Stimulated activated effector memory CD8-positive, alpha-beta T cell treated with anti-CD3 and anti-CD28 coated beads, Interleukin-12 subunit alpha, Interleukin-12 subunit beta, amount 100 ng/mL, for 72 hours (primary cell): ENCODE measurements at places on chromosomes 12 and 14.

DNA sequence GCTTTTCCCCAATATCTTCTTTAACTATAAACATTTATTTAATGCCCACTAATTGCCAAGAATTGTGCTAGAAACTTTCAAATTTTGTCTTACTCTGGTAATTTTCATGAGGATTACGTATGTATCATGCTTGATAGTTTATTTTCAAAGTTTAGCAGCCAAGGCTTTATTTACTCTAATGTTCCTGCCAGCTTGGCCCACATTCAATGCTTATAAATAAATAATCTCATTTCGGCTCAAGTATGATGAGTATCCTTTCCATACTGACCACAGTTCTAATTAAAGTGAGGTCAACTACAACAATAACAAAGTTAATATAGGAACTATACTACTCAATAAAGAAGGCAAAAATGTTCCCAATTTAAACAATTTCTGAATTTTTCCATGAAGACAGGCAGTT is 259.2 kb downstream of the MED13L start:
- DNase-seq: no peak

DNA sequence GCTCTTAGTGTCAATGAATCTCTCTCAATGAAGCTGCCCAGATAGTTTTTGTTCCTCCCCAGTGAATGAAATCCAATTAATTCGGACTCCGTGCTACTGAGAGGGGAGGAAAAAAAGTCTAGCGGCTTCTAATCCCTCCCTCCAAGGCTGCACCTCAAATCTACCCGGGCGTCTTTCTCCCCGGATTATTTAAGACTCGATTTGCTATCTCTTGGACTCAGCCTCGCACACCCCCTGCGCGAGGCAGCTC is 134 bp downstream of the DUSP6 start:
- DNase-seq: no peak

- no peak for DNase-seq
Measured at GRCh38 chr12:74317078-74317601, 220.5 kb upstream of the ATXN7L3B start.

- DNase-seq: no peak
Measured at GRCh38 chr14:100439781-100440180, 116.6 kb downstream of the SLC25A47 start.

- DNase-seq: no peak
Measured at GRCh38 chr14:105665951-105666277, 139.5 kb downstream of the TMEM121 start.

DNA sequence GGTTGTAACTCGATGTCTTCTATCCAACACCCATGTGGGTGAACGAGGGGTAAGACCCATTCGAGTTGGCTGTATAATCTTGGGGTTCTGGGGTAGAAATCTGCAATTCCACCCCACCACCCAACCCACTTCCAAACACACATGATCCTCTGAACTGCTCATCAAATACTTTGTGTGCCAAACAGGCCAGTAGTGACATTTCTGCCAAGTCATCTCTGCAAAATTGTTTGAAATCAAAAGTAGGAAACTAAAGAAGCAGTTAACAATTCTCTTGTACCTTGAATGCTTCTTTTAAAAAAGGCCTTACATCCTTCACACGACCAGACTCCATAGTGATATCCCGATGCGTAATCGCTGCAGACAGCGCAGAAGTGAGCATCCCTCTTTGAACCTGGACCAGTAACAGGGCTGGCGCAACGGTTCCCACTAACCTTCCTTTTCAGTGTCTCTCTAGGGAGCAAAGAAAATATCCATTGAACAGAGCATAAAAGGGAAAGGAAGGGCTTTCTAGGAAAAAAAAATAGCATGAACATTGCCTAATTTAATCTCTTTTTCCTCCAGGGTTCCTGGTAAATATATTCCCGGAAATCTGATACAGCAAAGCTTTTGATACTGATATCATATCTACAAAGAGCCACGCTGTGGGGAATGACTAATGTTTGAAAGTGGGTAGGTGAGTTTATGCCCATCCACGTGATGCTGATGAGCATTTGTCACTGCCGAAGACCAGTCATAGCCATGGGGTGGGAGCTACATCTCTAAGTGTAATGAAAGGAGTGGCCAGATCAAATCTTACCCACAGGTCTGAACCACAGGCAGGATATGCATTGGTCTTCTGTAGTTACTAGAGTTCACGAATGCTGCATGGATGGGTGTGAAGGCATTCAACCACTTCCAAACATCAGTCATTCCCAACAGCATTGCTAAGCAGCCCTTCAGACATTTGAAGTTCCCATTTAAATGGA is 14.2 kb downstream of the ESR2 start:
- DNase-seq: no peak

DNA sequence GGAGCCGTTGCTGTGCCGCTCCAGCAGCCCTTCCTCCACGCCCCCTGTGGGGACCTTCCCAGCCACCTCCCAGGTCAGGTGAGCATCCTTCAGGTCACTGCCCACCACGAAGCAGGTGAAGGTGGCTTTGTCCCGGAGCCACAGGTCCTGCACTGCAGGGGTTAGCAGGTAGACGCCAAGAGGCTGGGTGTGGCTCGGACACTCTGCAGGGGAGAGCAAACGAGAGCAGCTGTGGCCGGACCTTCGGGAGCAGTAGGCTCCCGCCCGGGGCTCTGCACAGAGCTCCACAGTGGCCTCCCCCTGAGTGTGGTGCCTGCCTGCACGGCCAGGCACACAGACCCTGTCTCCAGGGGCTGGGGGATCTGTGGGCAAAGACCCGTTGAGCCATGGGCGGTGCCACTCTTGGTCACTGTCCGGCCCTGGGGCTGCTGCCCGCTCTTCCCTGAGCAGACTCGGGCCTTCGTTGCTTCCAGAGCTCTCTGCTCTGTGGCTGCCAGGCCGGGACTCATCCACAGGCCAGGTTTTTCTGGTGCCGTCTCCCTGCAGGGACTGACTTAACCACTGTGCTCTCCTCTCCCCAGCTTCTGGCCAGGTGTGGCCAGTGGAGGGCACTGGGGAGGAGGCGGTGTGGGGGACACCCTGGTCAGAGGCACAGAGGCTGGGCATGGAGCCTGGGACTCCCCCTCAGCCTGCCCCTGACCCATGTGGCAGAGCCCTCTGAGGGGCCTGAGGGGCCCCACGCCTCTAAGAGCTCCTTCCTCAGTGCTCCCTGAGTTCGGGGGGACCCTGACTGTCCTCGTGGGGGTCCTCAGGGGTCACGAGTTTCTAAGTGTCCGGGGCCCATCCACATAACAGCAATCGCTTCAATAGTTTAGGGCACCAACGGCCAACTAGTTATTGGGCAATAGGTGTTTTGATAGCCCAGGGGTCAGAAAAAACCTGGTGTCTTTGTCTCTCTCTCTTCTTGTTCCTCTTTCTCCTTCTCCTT is 314.9 kb downstream of the TMEM121 start:
- no peak for DNase-seq

GRCh38 chr12:848882-849527 is 96.6 kb downstream of the WNK1 start:
- no peak for DNase-seq

DNA sequence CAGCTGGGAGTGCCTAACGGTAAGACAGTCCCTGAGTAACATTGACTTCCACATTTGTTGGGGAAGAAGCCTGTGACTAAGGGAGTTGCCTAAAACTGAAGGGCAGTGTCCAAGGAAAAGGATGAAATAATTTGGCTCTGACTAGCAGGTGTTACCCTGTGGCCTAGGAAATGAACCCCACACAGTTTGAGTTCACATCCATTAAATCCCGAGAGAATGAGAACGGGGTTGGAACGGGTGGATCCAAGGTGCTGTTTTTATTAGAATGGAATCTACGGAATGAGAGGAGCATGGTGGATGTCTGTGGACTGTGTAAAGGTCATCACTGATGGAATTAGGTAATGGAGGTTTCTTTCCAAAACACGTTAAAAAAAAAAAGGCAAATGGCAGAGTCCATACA is 324.0 kb downstream of the MED13L start:
- no peak for DNase-seq

DNA sequence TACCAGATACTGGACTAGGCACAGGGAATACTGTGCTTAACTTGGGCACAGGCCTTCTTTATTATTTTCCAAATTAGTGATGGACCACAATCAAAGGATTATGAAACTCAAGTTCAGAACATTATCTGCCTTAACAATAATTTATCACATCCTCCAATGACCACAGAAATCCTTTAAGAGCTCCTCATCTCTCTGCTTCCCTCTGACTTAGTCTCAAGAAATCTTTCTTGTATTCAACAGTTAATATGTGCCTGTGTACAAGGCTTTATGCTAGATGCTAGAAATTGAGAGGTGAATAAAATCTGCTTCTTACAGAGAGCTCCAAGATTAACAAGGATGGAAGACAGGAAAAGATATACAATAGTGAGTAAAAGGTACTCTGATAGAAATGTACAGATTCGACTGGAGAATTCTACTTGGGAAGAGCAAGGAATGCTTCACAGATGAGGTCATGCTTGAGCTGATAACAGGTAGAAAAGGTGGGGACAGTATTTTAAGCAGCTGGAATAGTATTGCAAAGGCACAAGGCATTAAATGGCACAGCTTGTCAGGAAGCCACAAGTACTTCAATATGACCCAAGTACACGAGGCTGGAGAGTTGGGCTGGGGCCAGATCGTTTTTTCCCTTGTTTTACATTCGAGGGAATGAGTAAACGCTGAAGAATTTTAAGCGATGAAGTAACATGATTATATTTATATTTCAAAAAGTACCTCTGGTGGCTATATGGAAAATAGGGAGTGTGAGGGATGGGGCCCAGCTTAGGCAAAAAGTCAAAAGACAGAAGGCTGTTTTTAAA is 55.1 kb upstream of the ARID2 start:
- DNase-seq: no peak

GRCh38 chr14:102187568-102188001 is 47.9 kb downstream of the WDR20 start:
- DNase-seq: no peak

DNA sequence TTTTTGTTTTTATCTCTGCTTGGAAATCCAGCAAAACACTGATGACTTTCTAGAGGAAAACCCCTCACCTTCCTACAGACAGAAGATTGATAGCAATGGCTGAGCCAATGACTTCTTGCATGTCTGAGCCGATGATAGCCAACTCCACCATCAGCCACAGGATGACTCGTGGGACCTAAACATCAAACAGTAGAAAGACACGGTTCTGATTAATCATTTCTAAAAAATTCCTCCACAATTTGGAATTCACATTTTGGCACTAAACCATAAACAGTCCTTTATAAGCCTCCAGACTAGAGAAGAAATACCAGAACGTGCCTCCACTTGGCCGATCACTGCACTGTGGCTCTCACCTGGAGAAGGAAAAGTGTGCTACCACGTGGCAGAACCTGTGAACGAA is 25.9 kb downstream of the SLC11A2 start:
- no peak for DNase-seq

DNA sequence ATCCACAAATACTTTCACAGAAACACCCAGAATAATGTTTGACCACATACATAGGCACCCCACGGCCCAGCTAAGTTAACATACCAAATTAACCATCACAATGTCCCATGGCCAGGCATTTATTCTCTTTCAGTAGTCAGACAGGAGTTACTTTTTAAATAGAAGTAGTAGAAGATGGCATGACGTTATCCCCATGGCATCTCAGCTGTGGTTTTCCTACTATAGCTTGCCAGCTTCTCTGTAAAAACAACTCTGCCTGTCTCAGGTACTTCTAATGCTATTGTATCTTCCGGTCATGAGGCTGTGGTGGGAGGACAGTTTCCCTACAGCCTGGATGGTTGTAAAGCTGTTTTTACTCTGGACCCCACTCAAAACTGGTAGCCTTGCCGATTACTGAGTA is 19.3 kb downstream of the CTSG start:
- DNase-seq: no peak

DNA sequence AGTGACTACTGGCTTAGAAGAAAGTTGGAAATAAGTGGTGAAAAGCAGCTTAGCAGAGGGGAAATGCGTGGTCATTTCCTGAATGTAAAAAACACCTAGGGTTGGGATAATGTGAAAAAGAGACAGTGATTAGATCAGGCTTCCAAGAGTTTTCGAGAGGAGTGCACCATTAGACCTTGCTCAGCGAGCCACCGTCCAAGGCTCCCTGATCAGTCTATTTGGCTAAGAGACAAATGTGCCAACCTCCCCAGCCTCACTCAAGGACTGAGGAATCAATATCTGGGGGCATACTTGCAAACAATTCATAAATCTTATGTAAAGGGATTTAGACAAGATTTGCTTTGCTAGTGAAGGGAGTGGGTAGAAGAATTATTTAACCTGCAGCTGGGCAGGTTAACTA is 594.5 kb downstream of the NRXN3 start:
- no peak for DNase-seq

DNA sequence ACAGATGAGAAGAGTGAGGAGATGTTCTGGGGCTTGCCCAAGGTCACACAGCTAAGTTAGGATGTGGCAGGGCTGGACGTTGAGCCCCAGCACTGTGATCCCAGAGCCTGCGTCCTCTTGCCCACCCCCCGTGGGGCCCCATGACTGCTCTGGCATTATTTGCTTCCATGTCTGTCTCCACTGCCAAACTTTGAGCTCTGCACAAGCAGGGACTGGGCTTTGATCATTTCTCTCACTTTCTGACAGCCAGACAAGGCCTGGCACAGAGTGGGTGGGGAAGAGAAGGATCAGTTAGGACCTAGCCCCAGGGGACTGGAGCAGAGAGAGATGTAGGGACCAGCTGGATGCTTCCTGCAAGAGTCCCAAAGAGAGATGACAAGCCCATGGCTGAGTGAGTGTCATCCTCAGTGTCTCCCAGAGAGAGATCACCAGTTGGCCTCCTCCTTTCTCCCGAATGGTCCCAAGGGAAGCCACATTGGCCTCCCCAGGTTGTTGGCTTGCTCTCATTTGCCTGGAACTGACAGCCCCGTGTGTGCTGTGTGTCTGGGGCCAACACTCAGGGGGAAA is 126.7 kb upstream of the PWP1 start:
- no peak for DNase-seq

DNA sequence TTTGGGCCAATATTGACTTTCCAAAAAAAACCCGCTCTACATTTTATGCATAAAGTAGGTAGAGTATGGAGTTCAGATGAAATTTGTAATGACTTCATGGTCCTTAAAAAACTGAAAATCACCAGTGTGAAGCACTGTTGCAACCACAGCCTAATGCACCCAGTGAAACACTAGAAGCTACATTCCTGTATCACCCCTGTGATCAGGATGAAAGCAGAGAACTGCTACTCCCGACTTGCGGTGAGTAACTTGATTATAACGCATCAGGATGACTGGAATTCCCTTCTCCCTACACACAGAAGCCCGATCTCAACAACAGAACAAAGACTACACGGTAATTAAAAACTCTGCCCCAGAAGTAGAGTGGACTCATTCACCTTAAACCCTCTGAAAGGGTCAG is 33.8 kb downstream of the SPTB start:
- no peak for DNase-seq
